Kidney tubule cell (primary cell): ENCODE measurements at places on chromosomes 11 and 22.

DNA sequence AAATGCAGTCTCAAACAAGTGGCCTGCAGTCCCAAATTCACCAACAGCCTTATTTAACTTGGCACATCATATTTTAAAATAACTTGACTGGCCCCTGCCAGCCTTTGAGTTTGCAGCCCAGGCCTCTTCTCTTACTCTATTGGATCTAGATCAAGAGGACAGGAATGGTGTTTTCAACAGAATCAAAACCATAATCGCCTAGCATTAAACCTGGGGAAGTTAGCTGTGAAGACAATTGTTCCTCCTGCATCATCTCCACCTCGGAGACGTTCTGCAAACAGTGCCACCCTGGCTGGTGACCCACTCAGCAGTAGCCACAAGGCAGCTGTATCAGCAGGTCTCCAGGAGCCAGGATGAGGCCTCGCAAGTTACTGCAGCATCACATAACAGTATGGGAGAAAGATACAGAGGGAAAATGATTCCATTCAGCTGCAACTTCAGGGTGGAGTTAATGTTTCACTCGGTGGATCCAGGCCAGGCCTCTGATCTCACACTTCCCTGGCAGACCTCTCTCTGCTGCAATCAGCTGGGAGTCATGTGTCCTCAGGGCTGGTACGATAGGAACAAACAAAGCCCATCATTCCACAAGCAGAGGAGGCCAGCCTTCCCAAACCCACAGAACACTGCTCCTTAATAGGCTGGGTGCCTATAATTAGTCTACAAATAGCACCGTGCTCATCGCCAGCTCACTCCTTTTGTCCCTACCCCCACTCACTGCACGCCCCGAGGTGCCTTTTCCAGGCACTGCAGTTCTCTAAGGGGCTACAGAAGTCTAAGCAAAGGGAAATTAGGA, 18.6 kb upstream of the SCN2B start:
- DNase-seq: peak; percentile 95

DNA sequence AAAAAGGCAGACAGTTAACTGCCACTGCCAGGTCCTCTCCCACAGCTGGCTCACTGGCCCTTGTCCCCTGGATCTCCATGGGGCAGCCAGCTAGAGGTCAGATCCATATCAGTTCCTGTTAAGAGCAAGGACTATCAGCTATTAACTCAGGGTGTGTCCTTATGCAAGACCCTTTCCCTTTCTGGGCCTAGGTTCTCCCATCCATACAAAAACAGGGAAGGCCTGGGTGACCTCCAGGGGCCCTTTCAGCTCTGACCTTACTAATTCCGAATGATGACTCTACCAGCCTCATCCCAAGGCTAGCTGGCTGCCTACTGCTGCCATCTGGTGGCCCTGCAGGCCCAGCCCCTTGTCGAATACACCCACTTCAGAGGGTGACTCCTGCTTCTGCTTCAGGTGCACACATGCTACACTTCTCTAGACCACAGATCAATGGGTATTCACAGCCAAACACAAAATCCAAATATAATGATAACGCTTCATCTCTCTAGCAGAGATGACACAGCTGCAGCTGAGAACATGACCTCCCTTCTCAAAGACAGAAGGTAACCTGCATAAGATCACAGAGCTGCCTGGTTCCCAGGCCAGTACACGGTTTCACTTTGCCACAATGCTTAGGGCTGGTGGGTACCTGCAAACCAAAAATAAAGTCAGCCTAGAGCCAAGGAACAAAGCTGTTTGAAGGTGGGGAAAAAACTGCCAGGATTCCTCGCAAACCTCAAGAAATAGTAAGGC, 34.1 kb downstream of the SERGEF start:
- peak; percentile 66 for DNase-seq

- DNase-seq: peak; percentile 92
Measured at GRCh38 chr11:85787809-85788760, 22.9 kb downstream of the SYTL2 start.

- peak; percentile 62 for DNase-seq
Measured at GRCh38 chr11:132126973-132127899, 756.8 kb downstream of the NTM start.

DNA sequence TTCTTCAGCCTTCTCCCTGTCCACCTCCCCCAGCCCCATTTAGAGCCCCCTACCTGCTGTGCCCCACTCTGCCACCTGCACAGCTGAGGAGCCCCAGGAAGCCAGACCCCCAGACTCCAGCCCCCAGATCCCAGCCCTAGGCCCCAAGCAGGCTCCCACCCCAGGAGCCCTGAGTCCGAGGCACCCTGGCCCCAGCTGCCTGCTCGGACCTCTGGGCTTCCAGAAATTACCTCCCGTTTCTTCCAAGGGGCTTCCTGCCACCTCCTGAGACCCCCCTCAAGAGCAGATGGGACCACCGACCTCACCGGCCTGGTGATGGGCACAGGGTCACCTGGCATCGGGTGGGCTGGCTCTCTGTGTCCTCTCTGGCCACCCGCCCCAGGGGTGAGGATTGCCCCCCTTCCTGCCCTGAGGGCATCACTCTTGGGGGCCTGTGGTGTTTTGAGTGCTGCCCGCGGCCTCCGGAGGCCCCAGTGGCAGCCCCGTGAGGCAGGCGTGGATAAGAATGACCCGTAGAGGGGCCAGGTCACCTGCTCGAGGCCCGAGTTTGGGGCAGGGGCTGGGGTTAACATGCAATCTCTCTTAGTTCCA, 18.3 kb upstream of the TALDO1 start:
- DNase-seq: no peak

GRCh38 chr11:78140392-78141077, 1.1 kb upstream of the ALG8 start:
- DNase-seq: no peak

DNA sequence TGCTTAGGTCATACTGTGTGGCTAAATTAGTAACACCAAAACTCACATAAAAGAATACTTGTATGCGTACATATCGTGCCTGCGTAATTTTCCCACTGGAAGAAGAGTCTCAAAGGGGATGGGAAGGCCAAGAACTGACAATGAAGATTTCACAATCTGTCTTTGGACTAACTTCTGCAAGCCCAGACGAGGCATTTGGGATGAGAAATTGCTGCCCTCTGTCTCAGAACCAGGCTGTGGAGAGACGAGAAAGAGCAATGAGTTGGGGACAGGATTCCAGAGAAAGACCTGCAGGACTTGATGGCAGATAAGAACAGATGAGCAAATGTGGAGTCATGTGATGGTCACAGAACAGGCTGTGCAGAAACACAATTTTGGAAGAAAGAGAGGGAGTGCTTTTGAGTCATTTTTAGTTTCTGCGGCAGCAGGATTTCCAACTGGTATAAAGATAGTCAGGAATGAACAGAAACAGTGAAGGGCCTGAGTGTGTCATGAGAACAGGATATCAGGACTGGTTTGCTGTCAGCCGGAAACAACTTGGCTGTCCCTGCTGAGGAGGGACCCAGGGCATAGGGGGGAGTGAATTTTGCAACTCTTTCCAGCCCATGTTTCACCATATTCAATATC, 82.7 kb upstream of the CTSC start:
- no peak for DNase-seq

DNA sequence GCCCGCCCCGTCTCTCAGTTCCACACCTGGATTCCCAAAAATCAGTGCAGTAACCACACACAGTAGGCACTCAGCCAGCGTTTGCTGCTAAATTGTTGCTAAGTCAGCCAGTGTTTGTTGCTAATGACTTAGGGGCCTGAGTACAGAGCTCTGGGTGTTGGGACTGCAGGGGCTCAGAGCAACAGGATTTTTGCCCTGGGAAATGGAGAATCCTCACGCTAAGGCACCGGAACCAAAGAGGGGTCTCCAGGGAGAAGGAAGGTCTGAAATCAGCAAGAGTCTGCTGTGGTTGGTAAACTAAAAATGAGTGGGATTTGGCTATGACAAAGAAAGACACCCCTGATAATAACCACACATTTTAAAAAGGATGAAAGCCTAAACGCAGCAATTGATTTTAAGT, 22.7 kb upstream of the ALX4 start:
- DNase-seq: no peak

DNA sequence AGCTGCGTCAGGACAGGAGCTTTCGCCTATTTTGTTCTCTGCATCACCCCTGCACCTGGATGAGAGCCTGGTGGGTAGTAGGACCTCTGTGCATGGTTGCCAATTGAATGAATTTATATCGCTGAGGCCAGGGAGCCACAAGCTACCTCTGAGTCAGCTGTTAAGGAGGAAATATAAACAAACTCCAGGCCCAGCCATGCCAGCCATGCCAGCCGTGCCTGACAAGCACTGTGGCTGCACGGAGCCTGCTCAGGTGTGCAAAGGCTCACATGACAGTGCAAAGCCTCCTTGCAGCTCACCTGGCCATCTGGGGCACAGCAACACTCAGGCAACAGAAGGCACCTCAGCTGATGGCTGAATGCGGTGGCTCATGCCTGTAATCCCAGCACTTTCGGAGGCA, 33.7 kb upstream of the LINC01488 start:
- peak; percentile 88 for DNase-seq

GRCh38 chr11:50333861-50334260, 301.2 kb downstream of the OR4C45 start:
- no peak for DNase-seq

DNA sequence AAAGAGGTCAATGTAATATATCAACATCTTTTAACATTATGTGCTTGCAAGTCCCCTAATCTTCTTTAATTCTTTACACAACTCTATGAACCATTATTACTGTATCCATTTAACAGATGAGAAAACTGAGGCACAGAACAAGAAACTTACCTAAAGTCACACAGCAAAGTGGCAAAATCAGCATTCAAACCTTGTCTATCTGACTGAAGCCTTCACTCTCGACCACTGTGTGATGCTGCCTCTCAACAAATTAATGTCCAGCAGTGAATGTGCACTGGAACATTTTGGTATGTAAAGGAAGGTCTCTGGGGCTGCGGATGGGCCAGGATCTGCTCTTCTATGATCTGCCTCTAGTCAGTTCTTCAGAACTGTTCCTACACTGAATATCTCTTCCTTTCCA, 42.1 kb downstream of the PRCP start:
- no peak for DNase-seq

GRCh38 chr11:111840143-111840542, 31.2 kb downstream of the ALG9 start:
- DNase-seq: no peak

DNA sequence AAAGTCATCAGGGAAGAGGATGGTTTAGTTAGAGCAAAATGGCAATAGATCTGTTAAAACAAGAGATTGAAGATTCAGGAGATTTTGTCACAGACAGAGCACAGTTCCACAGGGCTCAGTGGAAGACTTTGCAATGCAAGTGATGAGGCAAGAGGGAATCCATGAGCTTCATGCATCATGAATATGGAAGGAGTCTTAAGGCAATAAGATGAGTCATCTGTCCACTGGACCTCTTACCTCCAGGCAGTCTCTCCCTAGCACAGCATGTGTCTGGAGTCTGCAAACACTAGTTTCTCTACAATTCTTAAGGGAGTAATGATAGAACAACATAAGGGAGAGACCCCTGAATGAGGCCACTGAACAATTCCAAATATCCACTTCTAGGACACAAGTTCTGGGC, 245.7 kb downstream of the NXPE2 start:
- DNase-seq: peak; percentile 50

DNA sequence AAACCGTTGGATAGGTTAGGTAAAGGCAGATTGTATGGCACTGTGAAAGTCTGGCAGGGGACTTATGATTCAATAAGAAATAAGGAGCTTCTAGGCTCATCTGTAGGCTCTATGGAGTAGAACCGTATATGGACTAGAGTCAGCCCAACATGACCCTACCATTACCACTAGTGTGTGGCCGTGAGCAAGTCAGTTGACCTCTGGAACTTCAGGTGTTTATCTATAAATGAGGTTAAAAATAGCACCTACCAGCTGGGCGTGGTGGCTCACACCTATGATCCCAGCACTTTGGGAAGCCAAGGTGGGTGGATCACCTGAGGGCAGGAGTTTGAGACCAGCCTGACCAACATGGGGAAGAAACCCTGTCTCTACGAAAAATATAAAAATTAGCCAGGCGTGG, 4.4 kb downstream of the HINFP start:
- DNase-seq: no peak

DNA sequence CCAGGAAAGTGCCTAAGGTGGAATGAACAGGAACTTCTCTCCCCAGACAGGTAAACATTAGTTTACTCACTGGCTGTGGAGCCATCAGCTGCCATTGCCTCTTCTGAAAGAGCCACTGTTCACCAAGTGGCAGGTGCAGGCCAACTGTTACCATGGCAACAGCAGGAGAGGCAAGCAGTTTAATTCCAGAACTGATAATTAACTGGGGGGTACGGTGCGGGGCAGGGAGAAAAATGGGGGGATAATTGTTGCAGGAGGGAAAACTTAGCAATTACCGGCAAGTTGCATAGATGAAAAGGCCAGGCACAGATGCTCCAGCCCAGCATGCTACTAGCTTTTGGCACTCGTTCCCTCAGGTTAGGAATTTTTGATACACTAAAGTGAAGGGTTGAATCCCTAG, 85.1 kb downstream of the TRIM44 start:
- no peak for DNase-seq

- DNase-seq: no peak
Measured at GRCh38 chr11:2434008-2434407, 10.3 kb downstream of the TRPM5 start.

GRCh38 chr11:65185171-65185570, 3.4 kb downstream of the CAPN1 start:
- no peak for DNase-seq

DNA sequence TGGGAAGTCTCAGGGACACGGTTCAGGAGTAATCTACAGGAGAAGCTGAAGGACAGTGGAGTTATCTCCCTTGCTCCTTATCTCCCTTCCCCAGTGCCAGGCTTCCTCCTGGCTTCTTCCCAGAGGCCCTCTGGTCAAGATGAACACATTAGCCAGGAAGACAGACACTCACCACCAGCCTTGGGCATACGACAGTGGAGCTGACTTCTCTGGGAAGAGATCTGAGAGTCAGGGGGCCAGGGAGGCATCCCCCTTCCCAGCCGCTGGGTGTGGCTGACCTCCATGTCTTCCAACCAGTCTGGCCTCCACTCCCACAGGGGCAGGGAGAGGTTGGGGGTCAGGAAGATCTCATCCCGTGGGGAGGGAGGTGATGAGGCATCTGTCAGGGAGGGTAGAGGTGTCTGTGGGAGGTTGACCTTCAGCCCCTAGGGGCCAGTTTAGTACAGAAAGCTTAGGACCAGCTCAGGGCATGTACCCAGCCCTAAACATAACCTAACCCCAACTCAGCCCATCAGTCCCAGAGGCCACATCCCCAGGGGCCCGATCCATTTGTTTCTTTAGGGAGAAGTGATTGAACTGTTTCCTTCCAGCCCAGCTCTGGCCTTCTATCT, 12.7 kb downstream of the ROBO4 start:
- DNase-seq: no peak
